ENCODE measurements at places on chromosomes 11 and 22.
A peak's percentile ranks its signal among the peaks of the same experiment; 100 is the strongest.

DNA sequence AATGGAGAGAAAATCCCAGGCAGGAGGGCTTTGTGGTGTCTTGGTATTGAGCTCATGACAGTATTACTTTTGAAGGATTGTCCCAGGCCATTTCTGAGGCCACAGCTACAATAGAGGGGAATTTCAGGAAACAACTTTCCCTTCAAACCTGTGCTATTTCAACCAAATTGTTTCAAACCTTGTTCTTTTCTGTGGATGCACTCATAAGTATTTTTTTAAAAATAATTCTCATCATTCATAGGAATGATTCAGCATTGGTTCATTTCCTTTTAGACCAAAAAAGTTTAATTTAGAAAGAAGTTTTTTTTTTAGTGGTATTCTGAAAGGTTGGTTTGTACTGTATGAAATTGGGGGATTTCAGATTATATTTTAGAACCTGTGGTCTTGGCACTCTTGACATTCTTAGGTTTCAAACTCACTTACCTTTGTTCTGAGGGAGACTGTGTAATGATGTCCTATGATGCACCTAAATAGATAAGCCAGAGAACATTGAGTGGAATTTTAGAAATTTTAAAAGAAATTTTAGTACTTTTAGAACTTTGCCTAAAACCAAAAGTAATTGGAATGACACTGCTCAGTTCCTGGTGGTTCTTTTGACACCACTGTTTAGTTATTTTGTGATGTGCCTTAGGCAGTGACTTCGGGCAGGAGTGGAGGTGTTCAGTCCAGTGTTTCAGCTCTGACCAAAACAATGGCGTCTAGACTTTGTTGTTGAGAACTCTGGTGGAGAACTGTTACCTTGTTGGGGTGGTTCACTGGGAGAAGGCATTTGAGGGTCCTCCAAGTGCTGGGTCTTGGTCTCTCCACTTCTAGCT is 12.2 kb downstream of the TEAD1 start:
- DNase-seq, result no peak

- DNase-seq, result no peak
These were observed 2.2 kb upstream of the TMEM216 start for GRCh38 chr11:61390161-61390560.

GRCh38 chr11:113896156-113896879 is 8.3 kb upstream of the HTR3B start:
- DNase-seq, result peak; percentile 10

DNA sequence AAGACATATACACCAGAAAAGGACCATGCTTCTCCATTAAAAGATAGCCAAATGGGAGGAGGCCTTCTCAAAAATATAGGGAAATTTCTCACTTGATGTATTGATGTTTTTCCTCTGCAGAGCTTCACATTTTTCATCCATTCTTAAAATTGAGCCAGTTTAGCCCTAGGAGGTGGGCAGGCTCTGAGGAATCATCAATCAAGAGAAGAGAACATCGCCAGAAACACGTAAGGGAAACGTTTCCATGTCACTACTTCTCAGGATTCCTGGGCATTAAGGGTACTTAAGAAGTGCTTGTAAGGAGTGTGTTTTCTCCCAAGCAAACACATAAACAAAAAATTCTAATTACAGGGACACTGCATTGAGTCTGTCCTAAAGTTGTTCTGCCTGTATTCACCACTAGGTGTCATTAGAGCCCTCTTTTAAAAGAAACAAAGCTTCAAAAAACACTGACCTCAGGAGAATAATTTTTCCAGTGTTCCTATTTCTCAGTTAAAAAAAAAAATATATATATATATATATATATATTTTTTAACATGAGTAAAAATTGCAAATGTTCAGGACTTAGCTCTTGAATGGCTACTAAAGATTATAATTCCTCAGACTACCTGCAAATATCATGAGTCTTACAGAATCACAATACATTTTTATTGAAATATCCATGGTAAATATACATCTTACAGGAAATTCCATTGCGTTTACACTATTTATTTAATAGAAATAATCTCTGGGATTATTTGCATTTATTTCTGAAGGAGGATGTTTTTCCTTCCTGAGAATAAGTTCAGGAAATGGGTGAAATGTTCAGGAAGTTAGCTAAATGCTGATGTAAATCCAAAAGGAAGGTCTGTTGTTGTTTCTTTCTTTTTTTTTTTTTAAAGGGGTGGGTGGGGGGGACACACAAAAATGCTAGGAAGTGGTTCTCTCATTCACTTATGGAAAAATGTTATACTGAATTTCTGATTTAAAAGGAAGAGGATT is 16.0 kb downstream of the FZD4 start:
- DNase-seq, result no peak

GRCh38 chr11:133134314-133135173 is 397.8 kb downstream of the OPCML start:
- peak; percentile 29 for DNase-seq
